ENCODE measurements at places on chromosomes 4 and X. TPM values are rescaled to one million over a fixed set of nuclear protein-coding genes. Genes with fewer than 3 reads are reported as not detected.

GRCh38 chr4:173002830-173003561, 165.6 kb upstream of the GALNT7 start:
- no peak for DNase-seq

DNA sequence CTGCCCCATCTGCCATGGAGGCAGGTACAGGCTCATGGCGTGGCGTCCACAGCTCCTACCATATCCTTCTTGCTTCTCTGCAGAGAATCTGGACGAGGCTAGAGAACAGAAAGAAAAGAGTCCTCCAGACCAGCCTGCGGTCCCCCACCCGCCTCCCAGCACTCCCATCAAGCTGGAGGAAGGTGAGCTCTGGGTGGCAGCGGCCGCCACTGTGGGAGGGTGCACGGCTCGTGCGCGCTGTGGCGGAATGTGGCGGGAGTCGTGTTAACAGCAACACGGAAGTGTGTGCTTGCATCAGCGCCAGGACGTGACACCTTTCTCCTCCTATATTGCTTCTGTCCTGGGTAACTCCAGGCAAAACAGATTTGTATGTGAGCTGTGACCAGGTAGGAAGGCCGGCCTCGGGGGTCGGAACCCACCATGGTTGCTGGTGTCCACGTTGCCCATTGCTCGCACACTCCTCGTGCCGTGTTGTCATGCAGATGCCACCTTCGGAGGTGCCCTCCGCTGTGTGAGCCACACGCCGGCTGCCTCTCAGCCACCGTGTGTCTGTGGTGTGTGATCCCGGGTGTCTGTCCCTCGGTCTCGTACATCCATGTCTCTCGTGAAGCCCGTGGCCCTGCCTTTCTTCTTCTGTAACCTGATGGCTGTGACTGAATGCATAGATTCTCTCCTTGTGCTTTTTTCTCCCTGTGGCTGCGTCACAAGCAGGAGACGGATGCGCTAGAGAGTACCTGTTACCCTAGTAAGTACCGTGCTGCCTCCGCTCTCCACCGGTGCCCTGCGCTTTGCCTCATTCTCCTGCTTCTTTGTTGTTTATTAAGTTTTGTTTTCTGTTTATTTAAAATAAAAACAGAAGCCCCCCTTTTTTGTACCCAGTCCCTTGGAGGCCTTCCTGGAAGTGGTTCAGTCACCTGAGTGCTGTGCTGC, 37.0 kb downstream of the NOP14 start:
- no peak for DNase-seq

GRCh38 chrX:45577361-45577760, 376.7 kb upstream of the DIPK2B start:
- DNase-seq, result no peak

DNA sequence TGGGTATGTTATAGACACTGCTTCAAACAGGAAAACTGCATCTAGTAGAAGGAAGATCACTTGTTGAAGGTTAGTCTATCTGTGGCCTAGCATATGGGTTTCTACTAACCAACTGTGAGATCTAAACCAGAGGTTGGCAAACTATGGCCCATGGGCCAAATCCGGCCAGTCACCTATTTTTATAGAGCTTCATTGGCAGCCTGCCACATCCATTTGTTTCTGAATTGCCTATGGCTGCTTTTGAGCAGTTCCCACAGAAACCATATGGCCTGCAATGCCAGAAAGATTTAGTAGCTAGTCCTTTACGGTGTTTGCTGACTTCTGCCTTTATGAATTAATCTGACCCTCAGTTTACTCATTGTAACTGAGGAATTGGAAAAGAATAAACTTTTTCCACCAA, 71.1 kb downstream of the MID1 start:
- DNase-seq, result no peak

DNA sequence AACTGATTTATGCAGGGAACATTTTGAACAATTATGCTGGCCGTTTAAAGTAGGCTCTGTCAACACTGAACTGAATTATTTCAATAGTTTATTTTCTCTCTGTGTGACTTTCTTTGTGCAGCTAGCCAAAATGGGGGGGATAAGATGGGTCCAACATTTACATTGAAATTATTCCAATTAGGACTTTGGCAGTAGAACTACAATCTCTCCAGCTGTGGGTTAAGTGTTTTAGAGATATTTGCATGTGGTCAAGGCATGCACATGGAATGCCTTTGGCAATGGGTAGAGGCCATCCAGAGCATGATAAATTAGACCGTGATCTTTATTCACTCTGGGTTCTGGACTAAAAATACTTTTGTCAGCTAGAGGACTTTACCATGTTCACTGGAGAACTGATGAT, 107.9 kb upstream of the ELOVL6 start:
- no peak for DNase-seq

GRCh38 chrX:45601052-45601451, 400.4 kb upstream of the DIPK2B start:
- no peak for DNase-seq

DNA sequence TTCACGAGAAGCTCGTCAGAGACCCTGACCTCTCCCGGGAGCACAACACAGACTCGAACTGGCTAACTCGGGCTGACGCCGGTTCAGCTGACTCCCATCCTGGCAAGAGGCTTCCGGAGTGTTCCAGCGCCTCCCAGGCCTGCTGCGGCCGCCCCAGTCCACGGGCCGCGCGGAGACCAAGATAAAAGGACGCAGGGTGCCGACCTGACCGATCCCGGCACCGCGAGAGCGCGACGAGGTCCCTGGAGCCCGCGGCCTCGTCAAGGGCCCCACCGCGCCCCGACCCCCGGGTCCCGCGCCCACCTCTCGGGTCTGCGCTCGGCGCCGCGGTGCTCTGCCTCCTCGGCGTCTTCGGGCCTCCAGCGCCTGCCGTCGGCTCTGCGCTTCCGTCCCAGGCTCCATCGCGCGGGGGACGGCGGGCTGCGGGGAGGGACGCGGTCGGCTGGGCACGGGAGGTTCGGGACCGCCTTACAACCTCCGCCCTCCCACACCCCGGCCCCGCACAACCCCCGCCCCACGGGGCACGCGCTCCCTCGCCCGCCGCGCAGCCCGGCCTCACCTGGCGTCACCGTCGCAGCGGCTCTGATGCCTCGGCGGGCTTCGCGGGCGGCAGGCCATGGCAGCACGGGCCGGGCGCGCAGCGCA, 426 bp downstream of the SLBP start:
- peak; percentile 43 for DNase-seq

- peak; percentile 92 for DNase-seq
Measured at GRCh38 chrX:48937054-48937907, 18.5 kb upstream of the PIM2 start.

- no peak for DNase-seq
Measured at GRCh38 chr4:69154021-69154420, 57.7 kb downstream of the UGT2B7 start.

- no peak for DNase-seq
Measured at GRCh38 chr4:99593781-99594641, 19.4 kb downstream of the MTTP start.

- no peak for DNase-seq
Measured at GRCh38 chr4:26235500-26235899, 85.3 kb upstream of the RBPJ start.

GRCh38 chrX:73525928-73526690, 36.9 kb upstream of the CHIC1 start:
- DNase-seq, result no peak

DNA sequence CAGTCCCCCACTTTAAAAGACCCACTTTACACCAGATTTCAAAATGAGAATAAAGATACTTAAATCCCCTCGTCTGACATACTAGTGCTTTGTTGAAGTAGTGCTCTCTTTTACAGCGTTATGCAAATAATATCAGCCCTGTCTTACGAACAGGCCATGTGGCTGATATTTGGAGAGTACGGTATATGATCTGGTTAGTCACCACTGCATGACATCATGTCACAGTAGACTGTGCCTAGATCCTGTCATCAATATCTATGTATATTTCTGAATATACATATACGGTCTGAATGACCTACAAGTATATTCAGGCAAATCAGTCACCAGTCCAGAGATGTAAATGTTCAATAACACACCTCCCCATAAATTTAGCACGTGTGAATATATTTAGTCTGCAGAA, 25.4 kb upstream of the XAGE1B start:
- no peak for DNase-seq

DNA sequence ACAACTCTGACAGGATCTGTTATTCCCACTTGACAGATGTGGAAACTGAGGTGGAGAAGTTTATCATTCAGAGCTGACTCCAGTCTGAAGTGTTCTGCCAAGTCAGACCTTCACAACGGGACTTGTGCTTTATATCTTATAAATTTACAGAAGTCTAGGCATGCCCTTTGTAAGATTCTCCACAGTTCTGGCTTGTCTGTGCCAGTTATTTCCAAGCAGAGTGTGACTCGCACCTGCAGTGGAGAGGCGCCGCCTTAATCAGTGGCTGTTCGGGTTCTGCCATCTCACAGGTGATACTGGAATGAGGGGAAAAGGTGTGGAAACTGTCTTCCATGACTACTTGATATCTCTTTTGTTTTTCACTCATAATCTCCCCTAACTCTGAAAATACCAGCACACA, 63.2 kb downstream of the CPEB2 start:
- no peak for DNase-seq

DNA sequence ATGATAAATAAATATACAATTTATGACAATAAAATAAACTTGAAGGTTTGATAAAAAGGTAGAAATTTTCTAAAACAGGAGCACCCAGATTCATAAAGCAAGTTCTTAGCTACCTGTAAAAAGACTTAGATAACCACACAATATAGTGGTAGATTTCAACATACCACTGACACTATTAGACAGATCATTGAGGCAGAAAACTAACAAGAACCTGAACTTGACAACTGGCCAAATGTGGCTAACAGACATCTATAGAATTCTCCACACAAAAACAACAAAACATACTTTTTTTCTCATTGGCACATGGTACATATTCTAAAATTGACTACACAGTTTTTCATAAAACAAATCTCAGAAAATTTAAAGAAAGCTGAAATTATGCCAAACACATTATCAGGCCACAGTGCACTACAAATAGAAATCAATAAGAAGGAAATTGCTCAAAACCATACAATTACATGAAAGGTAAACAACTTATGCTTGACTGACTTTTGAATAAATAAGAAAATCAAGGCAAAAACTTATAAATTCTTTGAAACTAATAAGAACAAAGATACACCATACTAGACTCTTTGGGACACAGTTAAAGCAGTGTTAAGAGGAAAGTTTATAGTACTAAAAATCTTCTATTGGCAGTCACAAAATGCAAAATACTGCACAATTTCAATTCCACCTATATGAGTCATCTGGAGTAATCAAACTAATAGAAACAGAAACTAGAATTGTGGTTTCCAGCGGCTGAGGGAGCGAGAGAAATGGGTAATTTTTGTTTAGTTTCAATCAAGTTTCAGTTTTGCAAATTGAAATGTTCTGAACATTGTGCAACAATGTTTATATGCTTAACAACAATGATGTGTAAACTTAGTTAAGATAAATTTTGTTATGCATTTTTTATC, 925.6 kb downstream of the SH3BGRL start:
- peak; percentile 11 for DNase-seq

DNA sequence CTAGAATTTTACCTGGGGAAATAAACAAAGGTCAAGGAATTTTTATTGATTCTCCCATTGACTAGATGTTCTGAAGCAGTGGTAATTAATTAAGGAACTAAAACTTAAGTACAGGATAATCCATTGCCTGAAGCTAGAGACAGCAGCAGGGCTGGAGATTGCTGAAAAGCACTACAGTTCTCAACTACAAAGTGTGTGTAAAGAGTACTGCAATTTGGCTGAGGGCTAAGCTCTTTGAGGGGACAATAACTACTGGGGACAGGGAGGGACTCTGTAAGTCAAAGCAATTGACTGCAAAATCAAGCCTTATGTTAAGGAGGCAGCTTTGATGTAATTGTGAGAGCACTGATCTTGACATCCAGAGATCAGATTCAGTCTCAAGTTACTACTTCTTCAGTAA, 260.4 kb downstream of the GALNTL6 start:
- DNase-seq, result no peak

DNA sequence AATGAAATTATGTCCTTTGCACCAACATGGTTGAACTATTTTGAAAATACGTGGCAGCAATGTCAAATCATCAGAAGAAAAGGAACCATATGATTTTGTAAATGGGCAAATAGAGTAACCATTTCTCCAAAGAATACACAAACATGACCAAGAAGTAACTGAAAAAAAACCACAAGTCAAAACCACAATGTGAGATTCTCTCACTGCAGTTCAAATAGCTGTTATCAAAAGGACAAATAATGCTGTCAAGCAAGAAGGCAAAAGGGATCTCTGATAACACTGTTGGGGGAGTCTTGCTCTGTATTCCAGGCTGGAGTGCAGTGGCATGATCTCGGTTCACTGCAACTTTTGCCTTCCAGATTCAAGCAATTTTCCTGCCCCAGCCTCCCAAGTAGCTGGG, 280.8 kb upstream of the ZCCHC13 start:
- no peak for DNase-seq

GRCh38 chrX:110847334-110847733, 51.7 kb upstream of the CHRDL1 start:
- DNase-seq, result peak; percentile 52

DNA sequence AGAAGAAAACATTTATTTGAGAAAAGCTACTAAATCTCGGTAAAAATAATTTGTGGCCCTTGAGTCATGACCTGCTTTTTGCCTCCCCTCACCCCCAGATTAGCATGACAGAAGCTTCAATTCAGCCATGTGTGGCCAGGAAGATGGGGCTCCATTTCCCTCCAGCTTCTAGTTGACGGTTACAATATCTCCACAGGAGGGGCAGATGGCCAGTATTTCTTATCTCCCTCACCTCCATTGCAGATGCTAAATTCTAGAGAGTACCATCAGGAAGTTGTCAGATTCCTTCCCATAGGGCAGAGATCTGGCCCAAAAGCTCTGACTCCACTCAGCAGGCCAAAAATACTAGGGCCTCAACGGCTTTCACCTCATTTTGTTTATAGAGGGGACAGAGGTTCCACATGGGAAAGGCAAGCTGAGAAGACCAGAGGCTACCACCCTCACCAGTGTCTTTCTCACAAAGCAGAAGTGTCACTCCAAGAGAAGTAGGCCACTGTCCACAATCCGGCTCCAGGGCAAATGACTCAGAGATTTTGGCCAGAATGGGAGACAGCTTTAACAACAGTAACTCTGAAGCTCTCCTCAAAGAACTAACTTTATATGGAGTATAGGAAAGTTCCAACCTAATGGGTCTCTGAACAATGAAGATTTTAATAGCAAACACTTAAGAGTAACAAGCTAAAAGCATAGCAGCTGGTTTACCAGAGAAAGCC, 108.3 kb downstream of the TBC1D19 start:
- no peak for DNase-seq

GRCh38 chr4:188282471-188283232, 143.4 kb downstream of the TRIML1 start:
- no peak for DNase-seq

Gene VCX
- total RNA-seq, result not detected

Gene NAT8L
- total RNA-seq, result not detected

Gene CT45A5
- total RNA-seq, result not detected

Gene CENPU
- total RNA-seq, result 2.1 TPM

Gene PABPC5
- not detected for total RNA-seq

Gene PTTG2
- 1.9 TPM for total RNA-seq

Gene AKAP14
- not detected for total RNA-seq

Gene STEEP1
- total RNA-seq, result 22.9 TPM

Gene C1QTNF7
- not detected for total RNA-seq

Data from CD4-positive, alpha-beta memory T cell (primary cell).